GDM1 (cell line): ENCODE measurements at places on chromosomes 2 and 18.

DNA sequence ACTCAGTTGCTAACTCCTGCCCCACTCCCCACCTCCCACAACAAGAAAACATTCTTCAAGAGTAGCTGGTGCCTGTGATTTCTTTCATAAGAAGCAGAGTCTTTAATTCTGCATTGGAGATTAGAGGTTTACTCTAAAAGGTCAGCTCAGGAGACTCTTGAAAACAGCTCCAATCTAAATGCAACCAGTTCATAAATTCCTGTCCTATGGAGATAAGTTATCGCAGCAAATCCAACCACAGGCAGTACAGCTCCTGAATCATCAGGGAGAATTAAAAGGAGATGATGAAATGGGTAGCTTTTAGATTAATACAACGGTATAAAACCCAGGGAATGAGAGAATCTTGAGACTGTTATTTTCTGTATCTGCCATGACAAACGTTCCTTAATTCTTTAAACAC, 130.7 kb downstream of the SOCS6 start:
- no peak for DNase-seq

- DNase-seq, result no peak
Observed at GRCh38 chr2:101003278-101003775, 1.2 kb downstream of the RPL31 start.

GRCh38 chr2:43087413-43087812, 139.0 kb downstream of the ZFP36L2 start:
- DNase-seq, result no peak

GRCh38 chr2:168528469-168528868, 72.4 kb downstream of the CERS6 start:
- no peak for DNase-seq

DNA sequence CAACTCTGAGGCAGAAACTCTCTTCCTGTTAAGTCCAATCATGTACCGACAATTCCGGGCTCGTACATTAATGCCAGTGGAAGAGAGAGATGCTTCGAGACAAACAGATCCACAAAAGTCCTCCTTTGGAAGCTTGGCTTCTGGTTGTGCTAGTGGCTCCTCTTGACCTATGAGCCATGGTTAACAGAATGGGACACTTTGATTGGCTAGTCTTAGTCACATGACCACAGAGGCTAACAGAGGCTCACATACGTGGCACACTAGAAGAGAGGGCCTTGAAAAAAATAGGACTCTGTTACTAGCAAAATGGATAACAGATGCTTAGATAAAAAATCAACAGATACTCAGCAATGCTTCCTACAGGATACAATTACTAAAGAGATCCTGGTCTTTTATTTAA, 1211.9 kb upstream of the GYPC start:
- DNase-seq, result no peak

DNA sequence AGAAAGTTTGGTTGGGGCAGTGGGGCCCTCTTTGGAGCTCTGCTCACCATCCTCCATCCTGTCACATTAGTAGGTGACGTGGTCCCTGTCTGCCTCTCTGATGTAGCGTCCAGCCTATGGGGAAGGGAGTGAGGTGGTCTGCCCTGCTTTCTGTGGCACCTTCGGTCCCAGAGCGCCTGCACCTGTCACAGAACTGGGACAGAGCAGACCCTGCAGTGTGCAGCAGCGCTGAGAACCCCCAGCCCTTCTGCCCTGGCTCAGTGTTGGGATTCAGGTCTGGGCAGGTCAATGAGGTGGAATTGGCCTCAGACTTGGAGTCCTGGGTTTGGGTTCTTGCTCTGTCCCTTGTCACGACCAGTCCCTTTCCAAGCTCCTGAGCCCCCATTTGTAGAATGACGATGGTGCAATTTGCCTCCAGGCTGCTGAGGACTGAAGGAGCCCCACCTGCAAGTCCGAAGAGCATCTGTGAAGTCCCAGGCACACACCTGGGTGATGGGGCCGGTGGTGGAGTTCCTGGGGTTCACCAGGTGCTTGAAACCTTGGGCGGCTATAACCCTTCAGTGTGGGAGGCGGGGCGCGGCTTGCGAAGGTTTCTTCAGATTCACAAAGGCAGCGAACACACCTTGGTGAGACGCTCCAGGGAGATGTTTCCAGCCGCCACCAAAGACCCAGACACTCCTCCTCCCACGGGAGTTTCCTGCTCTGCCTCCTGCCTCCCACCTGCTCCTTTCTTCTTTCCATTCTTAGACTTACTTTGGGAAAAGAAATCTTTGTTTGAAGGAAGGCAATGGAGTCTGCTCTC, 265.4 kb upstream of the HDAC4 start:
- no peak for DNase-seq
